ENCODE measurements at places on chromosomes 2 and 18.

DNA sequence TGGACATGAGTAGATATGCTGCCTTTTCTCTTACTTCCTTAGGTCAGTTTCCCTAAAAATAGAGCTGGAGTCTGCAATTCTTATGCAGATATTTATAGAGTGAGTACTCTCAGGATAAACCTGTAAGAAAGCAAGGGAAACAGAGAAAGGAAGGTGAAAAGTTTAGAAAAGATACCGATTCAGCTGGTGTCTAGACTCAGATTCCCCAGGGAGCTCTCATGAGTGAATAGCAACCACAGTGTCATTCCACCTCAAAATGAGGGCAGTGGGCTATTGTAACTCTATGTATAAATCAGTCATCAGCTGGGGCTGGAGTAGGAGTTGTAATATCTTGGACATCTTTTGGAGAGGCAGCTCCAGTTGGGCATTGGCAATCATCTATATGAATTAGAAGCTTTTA, 1485.1 kb upstream of the TMEFF2 start:
- no peak for DNase-seq

DNA sequence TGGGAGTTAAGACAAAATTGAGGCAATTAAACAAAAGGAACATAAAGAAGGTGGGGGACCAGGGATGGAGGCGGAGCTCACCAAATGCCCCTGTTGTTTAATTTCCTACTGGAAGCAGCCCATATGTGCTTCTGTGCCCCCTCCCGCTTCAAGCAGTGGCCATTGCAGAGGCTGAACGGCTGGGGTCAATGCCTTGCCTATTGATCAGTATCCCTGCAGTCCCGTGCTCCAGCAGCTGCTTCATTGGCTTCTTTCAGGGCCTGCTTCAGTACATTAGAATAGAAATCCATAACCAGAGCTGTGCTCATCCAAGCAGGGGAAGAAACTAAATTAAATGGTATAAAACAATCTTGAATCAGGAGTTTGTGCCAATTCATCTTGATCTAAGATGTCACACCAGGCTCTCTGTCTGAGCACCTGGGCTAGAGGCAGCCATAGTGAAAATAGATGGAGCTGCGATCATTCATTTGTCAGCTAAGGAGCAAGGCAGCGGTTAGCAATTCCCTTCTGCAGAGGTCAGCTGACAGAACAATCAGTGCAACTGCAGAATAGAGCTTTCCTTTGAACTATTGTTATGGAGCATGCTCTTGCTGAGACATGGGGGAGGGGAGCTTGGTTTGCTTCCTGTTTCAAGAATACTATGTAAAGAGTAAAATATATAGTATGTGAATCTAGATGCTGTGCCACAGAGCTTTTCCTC, 222.4 kb downstream of the WDR7 start:
- DNase-seq: no peak

DNA sequence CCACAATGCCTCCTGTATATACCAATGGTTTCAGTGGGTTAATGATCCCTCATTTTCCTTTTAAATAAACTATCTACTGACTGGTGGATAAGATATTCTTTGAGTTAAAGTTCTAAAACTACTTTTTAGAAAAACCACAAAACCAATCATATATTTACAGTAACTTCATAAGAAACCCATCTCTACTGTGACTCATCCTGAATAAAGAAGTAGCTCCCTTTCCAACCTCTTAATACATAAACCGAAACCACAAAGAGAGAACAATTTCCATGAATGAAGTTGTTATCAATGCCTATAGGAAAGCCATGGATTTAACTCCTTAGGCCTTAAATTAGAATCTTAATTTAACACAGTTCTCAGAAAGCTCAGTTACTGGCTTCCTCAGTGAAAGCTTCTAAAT, 227.0 kb upstream of the SMAD7 start:
- DNase-seq: no peak

- DNase-seq: no peak
These were observed 92.5 kb upstream of the CXCR4 start for GRCh38 chr2:136210455-136210805.

- no peak for DNase-seq
These were observed 44.7 kb downstream of the MRPS5 start for GRCh38 chr2:95076705-95077529.

GRCh38 chr18:35564795-35565453, 16.6 kb upstream of the GALNT1 start:
- no peak for DNase-seq

GRCh38 chr2:217249121-217250012, 389.5 kb upstream of the TNP1 start:
- no peak for DNase-seq

DNA sequence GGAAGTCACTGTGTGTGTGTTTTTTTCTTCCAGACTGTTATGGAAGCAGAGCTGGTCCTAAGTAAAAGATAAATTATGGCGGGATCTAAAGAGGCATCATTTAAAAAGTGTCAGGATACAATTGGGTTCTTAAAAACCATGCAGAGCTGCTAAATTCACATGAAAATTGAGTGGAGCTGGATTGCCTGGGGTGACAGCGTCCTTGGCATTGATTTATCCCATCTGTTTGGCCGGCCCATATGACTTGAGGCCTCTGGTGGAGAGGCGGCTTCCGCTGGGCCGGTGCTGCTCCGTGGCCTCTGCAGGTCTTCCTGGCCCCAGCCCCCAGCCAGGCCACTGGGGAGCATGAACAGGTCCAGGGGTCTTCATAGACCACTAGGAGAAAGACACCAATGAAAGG, 165.5 kb downstream of the GLI2 start:
- no peak for DNase-seq

DNA sequence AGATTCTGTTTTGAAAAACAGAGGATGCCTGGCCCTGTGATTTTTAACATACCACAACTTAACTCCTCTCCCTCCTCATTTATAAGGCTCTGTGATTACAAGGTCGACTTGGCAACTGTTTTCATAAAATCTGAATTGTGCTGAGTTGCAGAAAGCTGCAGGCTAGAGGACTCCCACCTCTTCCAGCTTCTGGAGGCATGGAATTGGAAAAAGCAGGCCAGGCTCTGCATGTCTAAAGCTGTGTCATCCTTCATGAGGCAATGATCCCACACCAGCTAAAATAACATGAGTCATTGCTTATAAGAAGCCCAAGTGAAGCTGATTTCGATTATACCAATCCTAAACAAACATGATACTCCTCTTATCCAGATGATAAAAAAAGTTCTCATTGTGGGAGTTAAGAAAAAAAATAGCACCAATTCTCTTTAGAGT, 11.7 kb downstream of the ARHGAP28 start:
- DNase-seq: no peak

DNA sequence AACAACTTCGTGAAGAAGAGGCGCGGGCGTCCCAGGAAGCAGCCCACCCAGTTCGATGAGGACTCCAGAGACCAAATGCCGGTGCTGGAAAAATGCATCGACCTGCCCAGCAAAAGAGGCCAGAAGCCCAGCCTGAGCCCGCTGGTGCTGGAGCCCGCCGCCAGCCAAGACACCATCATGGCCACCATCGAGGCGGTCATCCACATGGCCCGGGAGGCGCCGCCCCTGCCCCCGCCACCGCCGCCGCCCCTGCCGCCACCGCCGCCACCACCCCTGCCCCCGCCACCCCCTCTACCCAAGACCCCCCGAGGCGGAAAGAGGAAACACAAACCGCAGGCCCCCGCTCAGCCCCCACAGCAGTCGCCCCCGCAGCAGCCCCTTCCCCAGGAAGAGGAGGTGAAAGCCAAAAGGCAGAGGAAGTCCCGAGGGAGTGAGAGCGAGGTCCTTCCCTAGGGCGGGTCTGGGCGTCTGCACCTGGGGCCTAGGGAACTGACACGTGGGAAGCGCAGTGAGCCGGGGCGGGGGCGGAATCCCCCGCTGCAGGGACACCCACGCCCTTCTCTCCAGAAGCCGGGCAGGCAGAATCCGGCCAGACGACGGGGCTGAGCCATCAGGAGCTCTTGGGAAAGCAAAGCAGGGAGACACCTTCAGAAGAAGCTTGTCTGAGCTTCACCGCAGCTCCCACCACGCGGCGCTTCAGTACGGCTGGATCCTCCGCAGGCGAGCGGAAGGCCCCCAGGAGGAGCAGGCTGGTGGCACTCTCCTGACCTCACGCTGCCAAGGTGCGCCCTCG, 382.8 kb downstream of the SETBP1 start:
- no peak for DNase-seq

DNA sequence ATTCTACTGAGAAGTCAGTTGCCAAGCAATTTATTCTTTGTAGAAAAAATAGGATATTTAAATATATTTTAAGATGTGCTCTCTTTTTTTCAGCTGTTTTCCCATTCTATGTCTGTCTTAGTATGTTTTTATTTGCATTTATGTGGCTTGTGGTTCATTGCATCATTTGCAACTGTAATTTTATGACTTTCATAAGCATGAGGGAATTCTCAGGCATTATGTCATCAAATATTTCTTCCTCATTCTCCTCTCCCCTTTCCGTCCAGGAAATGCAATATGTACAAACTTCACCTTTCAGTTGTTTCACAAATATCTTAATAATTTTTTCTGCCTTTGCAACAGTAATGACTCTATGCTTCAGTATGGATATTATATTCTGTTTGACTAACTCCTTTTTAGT, 560.2 kb upstream of the LRATD1 start:
- no peak for DNase-seq

- DNase-seq: no peak
These were observed 9.6 kb downstream of the CFAP221 start for GRCh38 chr2:119553687-119554344.

DNA sequence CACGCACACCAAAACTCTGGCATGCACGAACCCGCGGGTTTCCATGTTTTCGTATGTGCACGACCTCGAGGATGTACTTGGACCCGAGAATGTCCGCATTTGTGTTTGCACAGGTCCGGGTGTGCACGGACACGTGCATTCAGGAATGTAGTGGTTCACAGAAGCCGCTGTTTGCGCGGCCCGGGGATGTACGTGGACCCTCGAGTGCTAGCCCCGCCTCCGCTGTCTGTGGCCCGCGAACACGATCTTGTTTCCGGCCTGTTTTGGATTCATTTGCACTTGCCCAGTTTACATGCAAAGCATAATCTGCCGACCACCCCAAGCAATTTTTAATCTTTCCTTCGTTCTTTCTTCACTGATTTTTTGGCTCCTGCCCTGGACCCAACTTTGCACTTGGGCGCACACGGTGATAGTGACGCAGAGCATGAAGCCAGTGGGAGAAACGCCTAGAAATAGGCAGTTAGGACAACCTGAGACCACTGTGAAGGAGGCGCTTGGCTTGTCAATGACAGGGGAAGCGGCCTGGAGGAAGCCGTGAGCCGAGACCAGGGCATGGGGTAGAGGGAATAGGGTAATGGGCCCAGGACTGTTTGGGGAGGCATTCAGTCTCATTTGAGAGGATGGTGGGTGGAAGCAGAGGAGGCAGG, 45.4 kb upstream of the PTMA start:
- DNase-seq: no peak

DNA sequence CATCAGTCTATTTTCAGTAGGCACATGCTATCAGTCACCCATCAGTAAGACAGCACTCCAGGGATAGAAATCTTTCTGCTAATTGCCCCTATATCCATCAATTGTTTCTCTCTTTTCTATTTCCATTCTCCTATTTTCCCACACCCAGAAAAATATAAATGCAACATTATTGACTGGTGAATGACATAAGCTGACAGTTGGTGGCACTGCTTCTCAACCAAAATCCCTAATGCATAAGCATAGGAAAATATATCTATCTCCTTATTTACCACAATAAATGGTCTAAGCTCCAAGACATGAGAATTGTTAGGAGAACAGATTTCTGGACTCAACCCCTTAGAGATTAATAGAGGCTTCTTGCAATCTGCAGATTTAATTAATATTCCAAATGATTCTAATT, 64.0 kb upstream of the REG3A start:
- no peak for DNase-seq

DNA sequence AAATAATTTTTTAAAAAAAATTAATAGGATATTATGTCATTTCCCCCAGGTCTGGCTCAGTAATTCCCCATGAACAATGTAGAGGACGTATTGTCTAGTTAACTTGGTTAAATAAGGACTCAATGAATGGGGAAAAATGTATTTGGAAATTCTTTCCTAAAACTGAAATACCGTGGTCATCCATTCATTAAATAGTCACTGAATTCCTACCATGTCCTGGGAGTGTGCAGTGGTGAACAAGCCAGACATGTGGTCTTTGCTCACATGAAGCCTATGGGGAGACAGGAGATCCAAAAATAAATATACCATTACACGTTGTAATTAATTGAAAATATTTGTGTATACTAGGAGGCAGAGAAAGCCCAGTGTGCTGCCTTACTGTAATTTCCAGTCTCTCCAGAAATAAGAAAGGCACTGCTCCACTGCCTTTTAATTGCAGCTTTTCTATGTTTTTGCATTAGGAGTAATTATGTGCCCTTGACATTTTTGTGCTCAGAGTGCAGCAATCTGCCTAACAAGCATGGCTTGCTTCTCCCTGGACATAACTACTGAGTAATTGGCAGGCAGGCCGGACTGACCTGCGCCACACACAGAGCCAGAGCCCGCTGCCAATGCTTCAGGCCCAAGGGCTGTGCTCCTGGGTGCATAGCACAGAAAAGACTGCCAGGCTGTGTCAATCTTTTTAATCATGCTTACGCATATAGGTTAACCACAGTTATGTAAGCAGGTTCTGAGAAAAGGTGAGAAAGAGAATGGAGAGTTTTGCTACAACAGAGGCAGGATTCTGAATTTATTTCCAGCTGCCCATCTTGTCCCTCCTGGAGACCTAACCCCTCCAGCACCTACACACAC, 22.2 kb upstream of the TTC39C start:
- DNase-seq: no peak

- DNase-seq: no peak
These were observed 176.4 kb upstream of the ID2 start for GRCh38 chr2:8505311-8505920.

- DNase-seq: no peak
These were observed 429.2 kb downstream of the TDRD15 start for GRCh38 chr2:21552981-21553380.

DNA sequence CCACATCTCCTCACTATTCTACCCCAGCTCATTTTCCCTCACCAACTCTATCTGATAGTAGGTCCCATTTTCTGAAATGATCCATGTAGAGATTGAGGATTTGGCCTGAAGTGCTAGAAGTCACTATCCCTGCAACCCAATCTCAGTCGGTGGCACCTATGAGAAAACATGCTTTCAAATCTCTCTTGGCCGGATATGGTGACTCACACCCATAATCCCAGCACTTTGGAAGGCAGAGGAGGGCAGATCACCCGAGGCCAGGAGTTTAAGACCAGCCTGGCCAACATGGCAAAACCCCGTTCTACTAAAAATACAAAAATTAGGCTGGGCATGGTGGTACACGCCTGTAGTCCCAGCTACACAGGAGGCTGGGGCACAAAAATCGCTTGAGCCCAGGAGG, 19.1 kb upstream of the MARCHF4 start:
- DNase-seq: no peak

GRCh38 chr2:176169711-176170110, 12.6 kb downstream of the HOXD3 start:
- DNase-seq: no peak

DNA sequence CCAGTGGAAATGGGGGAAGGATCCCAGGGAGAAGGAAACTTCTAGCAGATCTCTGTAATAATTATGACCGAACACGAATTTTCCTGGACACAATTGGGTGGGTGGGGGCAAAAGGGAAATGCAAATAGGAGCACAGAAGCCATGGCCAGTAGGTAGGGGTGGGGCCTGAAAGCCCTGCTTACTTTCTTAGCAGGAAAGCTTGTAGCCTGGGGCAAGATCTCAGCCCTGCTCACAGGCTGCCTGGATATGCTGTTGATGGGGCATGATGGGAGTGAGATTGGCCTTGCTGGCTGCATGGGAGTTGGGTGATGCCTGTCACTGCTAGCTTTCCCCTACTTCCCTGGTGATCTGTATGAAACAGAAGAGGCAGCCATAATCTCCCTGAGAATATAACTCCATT, 45.9 kb upstream of the SPOPL start:
- no peak for DNase-seq

Measured in CMK (cell line).